ENCODE measurements at places on chromosomes 4 and X.

GRCh38 chr4:29734343-29735213 lies 985.6 kb upstream of the PCDH7 start:
- no peak for DNase-seq

GRCh38 chrX:1589356-1590130 lies 1.9 kb upstream of the AKAP17A start:
- no peak for DNase-seq

DNA sequence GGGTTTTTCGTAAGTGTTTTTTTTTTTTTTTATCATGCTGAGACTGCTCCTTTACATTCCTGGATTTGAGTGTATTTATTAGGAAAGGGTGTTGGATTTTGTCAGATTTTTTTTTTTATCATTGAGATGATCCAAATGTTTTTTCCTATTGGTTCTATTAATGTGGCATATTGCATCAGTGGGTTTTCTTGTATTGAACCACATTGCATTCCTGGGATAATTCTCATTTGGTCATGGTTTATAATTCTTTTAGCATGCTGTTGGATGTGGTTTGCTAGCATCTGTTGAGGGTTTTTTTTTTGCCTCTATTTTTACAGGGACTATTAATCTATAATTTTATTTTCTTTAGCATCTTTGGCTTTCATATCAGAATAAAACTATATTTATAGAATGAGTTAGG lies 28.8 kb downstream of the COL4A5 start:
- no peak for DNase-seq

- no peak for DNase-seq
Measured at GRCh38 chrX:17768997-17769396, 31.7 kb downstream of the SCML1 start.

DNA sequence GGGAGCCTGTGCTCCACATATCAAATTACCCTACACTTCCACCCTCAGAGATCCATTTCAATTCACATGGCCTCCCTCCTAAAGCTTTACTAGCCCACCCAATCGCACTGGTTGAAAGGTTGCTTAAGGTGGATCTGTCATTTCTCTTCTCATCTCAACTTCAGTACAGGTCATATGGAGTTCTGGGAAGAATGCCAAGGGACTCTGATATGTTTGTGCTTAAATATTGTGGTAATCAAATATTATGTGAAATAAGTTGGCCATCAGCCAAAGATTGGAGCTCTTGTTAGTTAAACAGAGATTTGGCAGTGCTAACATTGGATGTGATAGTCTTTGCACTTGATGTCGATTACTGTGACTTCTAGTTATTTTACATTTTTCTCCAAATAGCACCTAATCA lies 20.5 kb downstream of the SEPTIN6 start:
- DNase-seq, result no peak

- DNase-seq, result no peak
Measured at GRCh38 chr4:93810340-93810992, 18.1 kb upstream of the ATOH1 start.

DNA sequence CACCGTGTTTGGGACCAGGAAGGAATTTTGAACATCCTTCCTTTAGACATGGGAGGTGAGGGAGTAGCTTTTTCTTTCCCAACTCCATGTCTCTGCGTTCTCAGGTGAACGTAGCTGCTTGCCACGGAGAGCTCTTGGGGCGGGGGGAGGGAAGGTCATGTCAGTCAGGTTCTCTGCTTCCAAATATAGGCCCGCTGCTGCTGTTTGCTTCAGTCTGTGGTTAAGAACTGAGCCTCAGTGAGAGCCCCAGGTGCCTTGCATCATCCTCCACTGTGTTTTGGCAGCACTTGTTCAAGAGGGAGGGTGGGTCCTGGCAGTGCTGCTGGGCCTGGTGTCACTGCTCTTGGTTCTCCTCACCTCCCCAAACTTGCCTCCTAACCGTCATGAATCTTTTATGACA lies 46.5 kb downstream of the HADH start:
- DNase-seq, result no peak

DNA sequence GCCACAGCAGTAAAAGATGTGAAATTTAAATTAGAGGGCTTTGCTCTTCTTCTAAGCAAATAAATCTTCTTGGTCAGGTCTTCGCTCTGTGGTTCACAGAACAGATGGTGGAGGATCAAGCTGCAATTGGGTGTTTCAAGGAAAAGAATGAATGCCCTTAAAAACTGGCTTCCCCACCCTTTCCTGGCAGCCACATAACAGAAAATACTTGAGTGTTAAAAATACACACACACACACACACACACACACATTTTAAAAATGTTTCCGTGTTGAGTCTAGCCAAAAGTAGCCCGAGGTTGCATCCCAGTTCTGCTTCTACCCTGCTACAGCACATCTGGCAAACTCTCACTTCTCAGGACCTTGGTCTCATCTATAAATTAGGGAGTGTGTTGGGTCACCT lies 56.7 kb upstream of the FGFBP2 start:
- no peak for DNase-seq

DNA sequence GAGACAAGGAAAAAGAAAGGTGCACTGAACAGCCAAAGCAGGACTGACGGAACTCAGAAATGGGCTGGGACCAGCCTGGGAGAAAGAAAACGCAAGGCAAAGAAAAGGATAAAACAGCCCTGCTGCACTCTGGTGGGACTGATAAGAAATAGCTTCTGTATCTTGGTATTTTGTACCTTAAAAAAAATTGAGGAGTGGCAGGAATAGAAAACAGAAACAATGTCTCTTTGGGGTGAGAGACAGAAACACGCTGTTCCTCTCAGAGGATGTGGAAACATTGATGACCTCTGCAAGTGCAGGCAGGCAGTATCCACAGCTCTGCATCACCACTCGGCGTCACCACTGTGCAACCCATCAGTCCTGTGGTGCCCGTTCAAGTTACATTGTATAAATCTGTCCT lies 152.5 kb upstream of the SPRY1 start:
- no peak for DNase-seq

DNA sequence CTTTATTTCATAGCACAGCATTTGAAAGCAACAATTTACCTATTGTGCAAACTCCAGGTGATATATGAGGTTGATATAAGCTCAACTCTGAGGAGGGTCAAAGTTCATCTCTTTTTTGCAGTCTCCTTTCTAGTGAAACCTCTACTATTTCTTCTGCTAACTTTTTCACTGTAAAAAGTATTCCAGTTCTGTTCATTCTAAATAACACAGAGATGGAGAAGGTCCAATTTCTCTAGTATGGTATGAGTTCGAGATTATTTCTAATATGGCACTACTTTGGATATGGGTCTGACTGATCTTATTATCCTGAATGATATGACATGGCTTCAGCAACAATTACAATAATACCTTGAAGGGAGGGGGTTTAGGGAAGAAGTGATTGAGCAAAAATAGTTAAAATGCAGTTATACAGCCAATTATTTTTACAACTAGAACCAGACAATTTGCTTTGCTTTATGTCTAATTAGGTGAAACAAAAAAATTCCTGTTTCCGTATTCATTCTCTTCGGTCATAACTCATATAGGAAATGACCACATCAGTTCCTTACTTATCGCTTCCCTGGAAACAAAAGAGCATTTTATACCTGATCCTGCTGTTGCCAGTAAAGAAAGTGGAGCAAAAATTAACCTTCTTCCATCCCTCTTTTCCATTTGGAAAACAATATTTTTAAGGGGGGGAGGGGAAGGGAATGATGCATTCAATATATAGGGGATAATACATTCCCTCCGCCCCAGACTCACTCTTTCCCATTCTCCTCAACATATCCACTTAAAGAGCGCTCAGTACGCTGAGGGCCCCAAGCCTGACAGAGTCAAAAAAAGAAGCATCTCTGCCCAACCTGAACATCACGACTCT lies 1.0 kb downstream of the TBC1D9 start:
- DNase-seq, result no peak

- DNase-seq, result no peak
Measured at GRCh38 chr4:88159229-88159725, 838 bp upstream of the ABCG2 start.

DNA sequence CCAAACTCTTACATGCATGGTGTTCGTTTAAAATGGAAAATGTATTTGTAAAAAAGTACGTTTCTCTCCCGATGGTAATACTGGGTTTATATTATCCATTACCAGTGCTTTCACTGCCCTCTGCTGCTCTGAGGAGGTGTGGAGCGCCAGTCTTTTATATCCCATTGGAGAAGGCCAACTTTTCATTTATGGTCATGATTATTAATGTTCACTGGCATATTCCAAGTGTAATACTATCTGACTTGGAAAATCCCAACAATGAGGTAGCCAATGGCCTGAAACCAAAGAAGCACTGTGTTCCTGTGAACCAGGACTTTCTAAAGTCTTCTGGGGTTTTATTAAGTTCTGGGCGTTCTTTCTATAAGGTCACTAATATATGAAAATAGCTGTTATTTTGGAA lies 80.7 kb downstream of the SYNPO2 start:
- no peak for DNase-seq

DNA sequence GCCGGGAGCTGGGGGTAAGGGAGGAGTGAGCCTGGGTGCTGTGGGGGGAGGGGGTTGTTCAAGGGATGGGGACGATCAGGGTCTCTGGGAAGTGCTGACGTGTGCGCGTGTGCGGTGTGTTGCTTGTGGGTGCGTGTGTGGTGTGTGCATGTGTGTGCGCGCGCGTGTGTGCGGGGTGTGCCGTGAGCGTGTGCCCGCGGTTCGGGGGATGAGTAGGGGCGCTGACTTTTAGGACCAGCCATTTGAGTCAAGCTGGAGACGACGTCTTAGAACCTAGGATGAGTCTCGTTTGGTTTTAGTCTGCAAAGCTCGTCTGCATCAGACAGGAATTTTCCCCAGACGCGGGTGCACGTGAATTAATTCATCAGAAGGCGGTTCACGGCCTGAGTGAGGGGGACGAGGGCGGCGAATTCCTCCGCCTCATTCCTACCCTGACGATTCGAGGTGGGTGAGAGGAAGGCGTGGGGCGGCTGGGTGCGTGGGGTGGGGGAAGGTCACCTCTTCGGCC lies 950 bp upstream of the TMEM271 start:
- DNase-seq, result no peak

Data from amygdala (tissue), 56 donors.